ENCODE measurements at places on chromosomes 3 and 15.

DNA sequence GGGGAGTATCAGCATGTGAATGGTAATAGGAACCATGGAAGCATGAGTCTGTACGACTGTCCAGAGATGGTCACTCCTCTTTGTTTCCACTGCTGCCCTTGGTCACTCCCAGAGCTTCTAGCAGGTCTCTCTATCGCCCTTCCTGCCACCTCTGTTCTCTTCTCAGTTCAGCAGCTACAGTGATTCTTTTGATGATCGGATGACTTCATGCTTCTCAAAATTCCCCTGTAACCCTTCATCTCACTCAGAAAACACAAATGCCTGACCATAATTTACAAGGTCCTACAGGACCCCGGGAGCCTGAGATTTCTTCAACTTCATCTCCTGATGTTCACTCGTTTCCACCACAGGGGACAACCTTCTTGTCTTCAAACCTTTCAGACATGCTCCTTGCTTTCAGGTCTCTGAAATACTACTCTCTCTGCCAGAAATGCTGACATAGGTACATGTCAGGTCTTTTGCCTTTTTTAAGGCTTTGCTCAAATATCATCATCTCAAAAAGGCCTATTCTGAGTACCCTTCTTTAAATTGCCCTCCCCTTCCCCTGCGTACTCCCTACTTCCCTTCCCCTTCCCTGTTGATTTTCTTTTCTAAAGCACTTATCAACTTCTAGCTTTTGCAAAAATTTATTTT is 42.1 kb upstream of the BHLHE40 start:
- DNase-seq = no peak

DNA sequence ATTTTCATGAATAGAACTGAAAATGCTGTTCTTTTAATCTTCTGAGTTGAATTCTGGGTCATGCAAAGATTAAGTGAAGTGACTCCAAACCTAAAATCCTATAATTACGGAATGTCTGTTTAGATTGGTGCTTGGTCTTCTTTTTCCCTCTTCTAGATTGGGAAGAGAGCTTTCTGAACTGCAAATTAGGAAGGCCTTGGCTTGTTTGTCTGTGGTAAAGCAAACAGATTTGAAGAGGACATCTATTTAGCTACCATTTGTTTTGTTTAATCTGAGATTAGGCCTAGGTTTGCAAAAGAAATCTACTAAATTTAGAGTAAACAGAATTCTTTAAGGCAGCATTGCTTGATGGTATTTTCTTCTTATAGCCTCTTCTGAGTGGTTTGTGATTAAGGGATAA is 23.5 kb downstream of the PAQR9 start:
- DNase-seq = peak; percentile 7

DNA sequence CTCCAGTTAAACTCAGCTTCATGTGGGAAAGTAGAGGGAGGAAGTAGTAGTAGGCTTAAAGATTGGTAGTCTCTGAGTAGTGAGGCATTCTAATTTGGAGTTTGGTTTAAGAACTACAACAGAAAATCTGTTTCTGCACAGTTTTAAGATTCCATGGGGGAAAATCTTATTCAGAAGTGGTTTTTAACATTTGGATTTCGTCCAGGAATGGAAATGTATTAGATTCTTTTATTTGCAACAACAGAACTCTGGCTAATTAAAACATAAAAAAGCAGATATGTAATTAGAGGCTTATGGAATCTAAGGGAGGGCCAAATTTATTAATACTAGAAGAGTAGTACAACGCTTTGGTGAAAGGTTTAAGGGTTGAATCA is 36.0 kb downstream of the NECTIN3 start:
- no peak for DNase-seq

GRCh38 chr3:152083135-152083534 is 185.6 kb upstream of the MBNL1 start:
- no peak for DNase-seq

GRCh38 chr3:172694573-172695246 is 16.2 kb downstream of the NCEH1 start:
- no peak for DNase-seq

DNA sequence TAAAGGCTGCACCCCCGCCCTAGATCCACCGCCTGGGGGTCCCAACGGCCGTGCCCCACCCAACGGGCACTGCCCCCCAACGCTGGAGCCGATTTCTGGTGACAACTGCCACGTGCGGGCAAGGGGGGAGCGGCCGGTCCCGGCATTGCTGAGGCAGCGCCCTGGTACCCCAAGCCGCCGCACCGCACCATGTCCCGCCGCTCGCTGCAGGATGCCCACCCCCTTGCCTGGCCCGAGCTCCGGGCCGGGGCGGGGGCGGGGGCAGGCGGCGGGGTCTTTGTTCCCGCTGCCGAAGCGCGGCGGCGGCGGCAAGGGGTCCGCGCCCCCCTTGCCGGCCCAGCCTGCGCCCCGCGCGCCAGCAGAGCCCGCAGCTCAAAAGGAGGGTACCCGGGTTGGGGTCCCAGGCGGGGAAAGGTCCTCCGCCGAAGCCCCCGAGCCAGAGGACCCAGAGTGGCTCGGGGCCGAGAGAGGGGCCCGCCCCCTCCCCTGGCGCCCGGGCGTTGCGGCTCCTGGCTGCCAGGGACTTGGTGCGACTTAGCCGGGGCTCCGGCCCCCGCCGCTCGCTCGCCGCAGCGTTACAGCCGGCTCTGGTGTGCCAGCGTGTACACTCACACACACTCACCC is 678 bp downstream of the SEMA7A start:
- DNase-seq = no peak

- no peak for DNase-seq
Observed at GRCh38 chr3:113125951-113126350, 85.4 kb upstream of the BOC start.

DNA sequence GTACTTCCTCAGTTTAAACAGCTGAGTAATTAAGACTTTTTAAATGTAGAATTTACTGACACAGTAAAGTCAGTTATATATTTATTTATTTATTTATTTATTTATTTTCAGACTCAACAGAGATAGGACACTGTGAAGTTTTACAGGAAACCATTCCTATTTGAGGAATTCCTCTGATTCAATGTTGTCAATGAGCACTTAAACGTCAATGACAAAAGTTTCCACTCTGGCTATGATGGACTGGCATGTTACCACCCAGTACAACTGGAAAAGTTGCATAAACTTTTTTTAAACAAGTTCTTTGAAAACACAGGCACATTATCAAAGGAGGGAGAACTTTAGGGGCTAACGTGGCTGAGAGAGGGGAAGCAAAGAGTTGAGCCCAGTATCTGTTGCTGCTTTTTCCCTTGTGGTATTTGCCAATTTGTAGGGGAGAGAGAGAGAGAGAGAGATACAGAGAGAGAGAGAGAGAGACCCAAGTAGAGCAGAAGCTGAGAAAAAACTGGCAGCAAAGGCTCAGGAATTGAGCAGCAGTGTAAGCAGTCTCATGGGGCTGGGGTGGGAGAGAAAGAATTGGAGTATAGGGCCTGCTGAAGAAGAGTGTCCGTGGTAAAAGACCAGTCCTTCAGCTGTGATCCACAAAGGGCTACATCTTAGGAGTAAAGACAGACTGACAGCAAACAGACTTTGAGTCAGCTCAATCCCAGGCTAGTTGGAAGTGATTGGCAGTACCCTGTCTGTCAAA is 18.3 kb upstream of the ACTC1 start:
- DNase-seq = no peak
